Stimulated activated CD4-positive, alpha-beta T cell treated with anti-CD3 and anti-CD28 coated beads, TNF-alpha, amount 100 ng/mL, for 48 hours (primary cell): ENCODE measurements at places on chromosomes 4 and X.

DNA sequence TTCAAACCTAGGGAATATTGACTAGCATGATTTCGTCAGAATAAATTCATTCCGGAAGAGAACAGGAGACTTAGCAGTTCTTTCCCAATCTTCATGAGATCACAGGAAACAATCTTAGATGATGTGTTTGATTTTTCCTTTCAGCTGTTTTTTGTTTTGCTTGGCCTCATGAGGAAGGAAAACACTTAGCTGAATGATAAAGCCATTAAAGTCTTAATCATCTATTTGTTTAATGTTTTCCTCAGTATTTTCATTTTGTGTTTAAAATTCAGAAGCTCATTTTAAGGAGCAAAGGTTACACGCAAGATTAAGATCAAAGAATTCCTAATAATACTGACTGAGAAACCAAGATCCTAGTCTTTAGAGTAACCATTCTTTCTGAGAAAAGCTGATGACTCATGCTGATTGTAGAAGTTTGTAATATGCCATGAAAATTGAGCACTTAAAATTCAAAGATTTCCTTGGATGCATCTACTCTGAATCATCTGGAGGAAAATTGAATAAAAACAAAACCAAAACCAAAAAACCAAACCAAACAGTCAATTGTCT is 15.4 kb upstream of the TBC1D19 start:
- no peak for DNase-seq

GRCh38 chr4:168743601-168744000 is 246.7 kb downstream of the PALLD start:
- DNase-seq, result no peak

- DNase-seq, result no peak
Observed at GRCh38 chrX:11349661-11350337, 56.6 kb downstream of the AMELX start.

GRCh38 chr4:138458751-138459150 is 216.6 kb upstream of the SLC7A11 start:
- DNase-seq, result no peak

- DNase-seq, result no peak
Observed at GRCh38 chrX:122866532-122866931, 317.5 kb upstream of the GRIA3 start.

GRCh38 chr4:835148-836002 is 9.4 kb upstream of the CPLX1 start:
- DNase-seq, result no peak

DNA sequence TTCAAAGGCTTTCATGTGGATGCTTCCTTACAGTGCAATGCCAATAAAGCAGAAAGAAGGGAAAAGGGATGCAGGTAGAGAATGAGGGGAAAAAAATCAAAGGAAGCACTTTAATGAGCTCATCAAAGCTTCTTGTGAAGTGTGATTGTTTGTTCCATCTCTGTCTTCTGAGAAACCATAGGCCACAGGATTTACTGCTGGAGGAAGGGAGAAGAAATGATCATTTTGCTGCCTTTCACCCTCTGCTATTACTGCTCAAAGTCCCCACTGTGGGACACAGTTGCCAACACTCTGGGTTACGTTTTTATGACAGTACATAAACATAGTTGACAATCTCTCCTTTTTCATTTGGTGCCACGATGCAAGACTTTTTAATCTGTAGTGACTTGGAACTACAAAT is 558.0 kb upstream of the TECRL start:
- DNase-seq, result no peak

DNA sequence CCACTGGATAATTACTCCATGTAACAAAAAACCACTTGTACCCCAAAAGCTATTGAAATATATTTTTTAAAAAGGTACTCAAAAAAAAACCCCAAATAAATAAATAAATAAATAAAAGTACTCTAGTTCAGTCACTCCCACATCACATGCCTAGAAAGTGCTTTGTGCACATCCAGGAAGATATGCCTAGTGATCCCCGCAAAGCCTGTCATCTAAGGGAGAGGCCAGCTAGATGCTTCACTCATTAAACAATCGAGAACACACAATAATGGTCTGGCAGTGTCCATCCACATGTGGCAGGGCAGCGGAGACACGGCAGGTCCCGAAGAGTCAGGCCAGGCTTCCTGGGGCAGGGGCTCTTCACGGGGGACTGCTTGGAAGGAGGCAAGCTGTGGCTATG is 47.6 kb downstream of the RAB33B start:
- no peak for DNase-seq

DNA sequence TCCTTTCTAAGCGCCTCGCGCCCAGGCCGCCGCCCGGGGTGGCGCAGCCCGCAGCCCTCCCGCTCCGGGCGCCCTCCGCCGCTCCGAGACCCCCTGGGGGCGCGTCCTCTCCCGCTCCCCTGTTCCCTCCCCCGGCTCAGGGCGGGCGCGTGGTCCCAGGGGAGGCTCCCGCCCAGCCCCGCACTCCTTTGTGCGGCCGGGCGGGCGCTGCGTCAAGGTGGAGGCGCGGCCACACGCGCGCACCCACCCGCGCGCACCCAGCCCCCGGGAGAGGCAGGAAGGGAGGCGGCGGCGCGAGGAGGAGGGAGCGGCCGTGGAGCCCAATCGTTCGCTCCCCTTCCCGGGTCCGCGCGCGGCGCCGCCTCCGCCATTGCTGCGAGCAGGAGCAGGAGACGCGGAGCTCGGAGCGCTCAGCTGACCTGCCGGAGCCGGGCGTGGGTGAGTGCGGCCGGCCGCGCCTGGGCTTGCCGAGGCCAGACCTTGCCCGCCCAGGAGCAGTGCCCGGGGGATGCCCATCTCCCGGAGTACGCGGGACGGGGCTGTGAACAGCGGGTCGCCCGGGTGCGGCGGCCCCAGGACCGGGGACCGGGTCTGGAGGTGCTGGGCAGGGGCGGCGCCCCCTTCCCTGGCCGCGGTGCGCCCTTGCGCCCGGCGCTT is at the start of gene NSG1:
Gene NSG1, plus strand, starts transcription at position 367 of the 657 bp plus-strand sequence. CDS start 528 bp downstream, outside the sequence.
- DNase-seq, result no peak

DNA sequence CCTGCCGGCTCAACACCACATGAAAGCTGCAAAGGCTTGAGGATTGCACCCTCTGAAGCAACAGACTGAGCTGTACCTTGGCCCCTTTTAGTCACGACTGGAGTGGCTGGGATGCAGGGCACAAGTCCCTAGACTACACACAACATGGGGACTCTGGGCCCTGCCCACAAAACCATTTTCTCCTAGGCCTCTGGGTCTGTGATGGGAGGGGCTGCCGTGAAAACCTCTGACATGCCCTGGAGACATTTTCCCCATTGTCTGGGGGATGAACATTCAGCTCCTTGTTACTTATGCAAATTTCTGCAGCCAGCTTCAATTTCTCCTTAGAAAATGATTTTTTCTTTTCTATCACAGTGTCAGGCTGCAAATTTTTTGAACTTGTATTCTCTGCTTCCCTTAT is 123.5 kb upstream of the SMARCAD1 start:
- DNase-seq, result no peak

DNA sequence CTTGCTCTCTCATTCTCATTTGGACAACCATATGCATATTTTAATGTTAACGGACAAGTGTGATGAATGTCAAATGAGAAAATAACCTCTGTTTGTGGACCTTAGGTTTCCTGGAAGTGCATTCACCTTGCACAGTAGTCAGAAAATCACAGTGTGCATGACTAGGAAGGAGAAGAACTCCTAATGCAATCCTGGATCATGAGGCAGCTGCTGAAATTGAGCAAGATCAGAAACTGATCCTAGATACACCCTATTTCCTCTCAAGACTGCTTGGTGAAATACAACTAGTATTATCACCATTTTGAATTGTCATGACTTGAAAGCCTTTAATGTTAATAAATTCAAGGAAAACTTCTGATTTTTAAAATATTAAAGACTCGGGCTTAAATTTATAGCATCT is 1148.9 kb downstream of the STIM2 start:
- DNase-seq, result no peak

DNA sequence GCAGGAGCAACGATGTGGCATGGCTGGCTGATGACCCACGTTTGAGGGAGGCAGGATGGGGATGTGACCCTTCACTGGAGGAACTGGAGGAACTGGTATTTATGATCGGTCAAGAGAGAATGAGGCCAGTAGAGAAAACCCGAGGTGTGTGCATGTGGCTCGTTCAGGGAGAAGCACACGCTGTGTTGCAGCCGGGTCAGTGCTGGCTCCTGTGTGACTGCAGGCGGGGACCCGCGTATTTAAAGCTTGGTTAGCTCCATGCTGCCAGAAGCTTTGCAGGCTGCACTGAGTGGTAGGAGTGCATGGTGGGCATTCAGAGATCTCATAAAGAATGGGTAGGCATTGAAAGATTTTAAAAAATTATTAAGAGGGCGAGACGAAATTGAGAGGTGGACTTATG is 52.1 kb downstream of the NELFA start:
- no peak for DNase-seq

DNA sequence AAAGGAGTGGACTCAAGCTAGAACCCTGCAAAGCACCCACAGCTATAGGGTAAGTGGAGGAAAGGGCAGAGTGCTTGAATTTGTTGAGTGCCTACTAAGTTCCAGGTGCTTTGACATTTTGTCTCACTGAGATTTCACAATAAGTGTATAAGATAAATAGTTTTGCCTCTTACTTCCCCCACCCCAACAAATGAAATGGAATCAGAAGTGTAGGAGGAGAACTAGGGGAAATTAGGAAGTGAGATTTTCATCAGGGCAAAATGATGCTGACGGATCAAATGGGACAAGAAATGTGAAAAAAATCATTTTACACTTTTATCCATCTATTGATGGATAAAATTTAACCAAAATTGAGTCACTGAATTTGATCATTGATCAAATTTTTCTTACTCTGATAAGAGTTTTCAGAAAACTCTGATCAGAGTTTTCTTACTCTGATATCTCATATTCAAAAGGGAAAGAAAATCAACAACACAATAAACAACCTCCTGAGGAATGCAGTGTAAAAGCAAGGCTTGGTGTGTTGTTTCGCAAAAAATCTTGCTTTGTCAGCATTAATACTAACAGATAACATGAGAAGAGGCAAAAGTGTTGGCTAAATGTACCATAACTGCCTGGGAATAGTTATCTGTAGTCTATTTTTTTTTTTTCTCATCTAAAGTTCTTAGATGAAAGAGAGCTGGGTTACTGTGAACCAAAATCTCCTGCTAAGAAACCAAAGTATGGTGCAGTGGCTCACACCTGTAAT is 24.9 kb downstream of the PLAC8 start:
- DNase-seq, result no peak

DNA sequence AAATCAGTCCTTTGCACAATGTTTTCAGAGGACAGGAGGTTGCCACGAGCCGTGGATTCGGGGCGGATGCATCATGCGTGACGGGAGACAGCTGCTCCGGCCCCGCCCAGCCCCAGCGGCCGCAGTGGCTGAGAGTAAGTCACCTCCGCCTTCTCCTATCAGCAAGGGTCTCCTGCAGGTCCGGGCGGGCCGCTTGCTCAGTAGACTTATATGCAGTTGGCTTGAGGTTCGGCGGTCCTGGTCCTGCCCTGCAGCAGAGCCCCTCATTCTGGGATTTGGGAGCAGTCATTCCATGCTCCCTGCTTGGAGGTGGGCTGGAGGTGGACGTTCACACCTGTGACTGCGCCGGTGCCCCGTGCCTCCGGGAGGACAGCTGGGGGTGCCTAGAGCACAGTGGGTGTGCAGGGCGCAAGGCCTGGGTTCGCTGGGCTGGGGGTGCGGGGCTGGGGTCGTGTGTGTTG is 86.3 kb upstream of the ADRA2C start:
- no peak for DNase-seq

DNA sequence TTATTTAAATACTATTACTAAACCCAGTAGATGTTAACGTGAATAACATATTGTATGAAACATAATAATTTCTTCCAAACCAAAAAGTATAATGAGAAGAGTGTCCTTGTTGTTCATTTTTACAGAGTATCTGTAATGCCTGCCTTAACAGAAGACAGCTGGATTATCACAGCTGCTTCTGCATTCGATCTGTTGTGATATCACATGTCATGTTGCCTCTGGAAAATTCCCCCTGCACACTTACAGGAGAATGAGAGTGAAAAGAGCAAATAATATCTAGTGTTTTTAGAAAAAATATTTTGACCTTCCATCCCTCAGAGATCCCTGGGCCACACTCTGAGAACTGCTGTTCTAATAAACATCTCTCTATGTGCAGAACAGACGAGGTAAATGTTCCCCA is 240.1 kb upstream of the NOCT start:
- DNase-seq, result no peak

GRCh38 chrX:113400193-113400704 is 559.6 kb upstream of the AMOT start:
- DNase-seq, result no peak

DNA sequence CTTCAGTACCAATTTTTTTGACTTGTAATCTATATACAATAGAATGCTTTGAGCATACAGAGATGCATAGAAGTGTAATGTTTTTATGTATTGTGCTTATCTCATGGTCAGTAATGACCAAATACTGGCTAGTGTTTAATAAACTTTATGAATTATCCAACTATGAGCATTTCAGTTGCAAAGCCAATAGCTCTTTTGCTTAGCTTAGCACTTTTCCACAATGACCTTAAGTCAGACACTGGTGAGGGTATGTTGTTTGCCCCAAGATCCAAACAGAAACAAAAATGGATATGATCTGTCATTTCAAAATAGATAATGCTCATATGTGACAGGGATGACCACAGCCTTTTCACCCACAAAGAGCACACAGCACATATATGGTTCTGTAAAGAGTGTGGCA is 393.0 kb downstream of the AFF2 start:
- DNase-seq, result no peak

DNA sequence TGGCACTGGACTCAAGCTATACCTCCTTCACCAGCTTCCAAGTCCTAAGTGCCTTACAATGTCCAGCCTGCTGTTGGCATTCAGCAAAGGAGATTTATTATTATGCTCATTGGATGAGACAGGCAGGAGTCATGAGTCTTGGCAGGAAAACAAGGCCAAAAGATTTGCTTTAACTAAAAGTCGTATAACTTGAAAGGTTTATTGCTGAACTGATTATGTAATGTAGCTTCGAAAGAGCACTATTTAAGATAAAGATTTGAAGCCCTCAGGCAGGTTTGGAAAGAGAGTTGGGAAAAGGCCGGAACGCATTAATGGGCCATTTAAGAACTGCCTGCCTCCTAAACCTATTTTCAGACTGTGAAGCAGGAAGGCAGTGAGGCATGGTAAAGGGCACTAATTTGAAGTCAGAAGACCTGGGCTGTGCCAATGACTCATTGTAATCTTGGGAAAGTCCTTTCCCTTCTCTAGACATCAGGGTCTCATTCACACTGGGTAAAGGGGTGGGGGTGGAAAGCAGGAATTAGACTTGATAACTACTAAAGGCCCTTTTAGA is 280.5 kb upstream of the EDA2R start:
- DNase-seq, result no peak
